ENCODE measurements at places on chromosomes 3 and 15.

GRCh38 chr3:194604837-194605236 is 28.4 kb downstream of the TMEM44 start:
- DNase-seq = no peak

DNA sequence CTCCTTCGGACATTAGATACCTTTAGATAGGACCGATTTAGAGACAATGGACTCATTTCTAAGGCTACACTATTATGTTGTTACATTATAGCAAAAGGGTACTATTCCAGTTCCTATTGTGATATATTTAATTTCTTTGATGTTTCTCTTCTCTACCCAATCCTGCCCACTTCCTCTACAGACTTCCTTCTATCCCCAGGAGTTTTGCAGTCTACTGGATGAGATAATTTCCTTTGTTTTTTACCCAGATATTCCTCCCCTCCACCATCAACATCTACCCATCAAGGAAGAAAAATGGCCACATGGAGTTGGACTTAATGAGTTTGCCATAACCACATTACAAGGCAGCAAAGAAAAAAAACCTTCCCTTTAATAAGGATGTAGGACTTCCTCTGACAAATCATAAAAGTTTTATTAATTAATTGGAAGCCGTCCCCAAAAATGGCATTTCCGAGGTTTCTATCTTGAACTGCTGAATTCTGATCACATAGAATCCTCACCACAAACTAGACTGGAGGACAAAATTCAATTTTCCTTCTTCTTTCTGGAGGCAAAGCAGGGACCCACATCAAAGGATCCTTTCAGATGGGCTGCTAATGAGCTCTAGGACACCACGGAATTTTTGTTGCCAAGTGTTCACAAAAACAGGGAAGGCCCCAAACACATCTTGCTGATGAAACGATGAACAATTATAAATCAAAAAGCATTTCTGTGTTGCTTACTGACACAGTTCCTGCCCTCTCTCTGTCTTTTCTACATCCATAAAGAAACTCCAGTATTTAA is 33.4 kb downstream of the FRMD4B start:
- no peak for DNase-seq

DNA sequence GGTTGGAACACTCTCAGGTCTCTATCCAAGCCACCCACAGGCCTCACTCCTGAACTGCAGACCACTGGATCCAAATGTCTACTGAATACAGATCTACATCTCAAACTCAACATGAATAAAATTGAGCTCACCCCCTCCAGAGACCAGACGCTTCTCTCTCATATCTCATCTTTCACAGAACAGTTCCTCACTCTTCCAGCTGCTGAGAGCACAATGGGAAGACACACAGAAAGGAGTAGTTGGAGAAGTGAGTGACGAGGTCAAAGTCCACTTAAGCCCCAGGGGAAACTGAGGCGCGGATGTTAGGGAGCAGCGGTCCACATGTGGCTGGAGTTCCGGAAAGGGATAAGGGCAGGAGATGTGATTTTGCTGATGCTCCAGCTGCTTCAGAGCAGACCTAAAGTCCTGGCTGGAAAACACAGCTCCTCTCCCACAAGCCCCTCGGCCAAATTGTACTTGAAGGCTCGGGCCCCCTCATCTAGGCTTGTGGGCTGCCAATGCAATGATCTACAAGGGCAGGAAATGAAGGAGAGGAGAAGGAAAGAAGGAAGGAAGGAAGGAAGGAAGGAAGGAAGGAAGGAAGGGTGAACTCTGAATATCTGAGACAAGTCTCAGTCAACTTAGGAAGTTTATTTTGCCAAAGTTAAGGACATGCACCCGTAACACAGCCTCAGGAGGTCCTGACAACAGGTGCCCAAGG is 211.2 kb upstream of the TLE3 start:
- DNase-seq = no peak

DNA sequence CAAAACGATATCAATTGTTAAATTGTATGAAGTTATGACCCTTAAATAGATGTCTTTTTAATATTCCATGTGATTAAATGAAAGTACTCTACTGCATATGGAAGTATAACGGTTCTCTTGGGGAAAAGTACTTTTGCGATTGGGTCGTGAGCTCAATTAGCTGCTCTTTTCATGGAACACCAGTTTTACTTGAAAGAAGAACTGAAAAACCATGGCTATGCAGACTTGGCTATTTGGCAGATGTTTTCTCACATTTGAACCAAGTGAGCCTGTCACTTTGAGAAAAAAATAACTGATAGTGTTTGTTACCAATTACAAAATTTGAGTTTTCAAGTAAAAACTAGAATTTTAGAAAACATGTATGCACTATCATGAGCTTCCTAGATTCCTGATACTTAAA is 5.9 kb upstream of the INAFM2 start:
- DNase-seq = no peak

- DNase-seq = no peak
Observed at GRCh38 chr3:16239086-16239770, 25.5 kb downstream of the DPH3 start.

DNA sequence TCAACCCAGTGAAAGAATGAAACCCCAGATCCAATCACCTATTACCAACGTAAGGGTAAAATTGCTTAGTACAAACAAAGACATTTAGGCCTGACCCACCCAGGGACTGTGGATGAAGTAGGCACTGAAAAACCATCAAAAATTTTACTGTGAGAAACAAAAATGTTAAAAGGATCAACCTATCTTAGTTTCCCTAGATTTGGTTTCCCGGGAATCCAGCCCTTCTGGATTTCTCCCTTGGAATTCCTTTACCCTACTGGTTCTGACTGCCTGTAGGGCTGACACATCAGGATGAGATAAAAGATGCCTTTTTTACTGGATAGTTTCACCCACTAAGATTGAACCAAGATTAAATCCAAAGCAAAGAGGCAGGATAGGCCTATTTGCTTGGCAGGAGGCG is 102.7 kb downstream of the SCAPER start:
- DNase-seq = no peak

GRCh38 chr3:43014956-43015355 is 35.8 kb downstream of the GASK1A start:
- DNase-seq = no peak

GRCh38 chr3:192826214-192827006 is 91.2 kb downstream of the MB21D2 start:
- DNase-seq = no peak

DNA sequence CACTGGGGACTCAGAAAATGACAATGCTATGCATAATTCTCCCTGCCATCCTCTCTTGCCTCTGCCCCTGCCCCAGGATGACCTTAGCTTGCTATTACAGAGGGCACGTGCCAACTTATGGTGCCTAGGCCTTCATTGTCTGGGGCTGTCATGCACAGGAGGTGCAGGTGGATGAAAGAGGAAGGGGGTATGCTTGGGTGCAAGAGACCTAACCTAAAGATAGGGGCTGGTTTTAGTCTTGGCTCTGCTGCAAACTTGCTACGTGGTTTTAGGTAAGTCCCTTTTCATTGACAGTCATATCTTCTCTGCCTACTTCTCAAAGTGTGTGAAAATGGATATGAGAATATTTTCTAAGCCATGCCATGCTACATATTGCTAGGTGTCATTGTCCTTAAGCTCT is 161.3 kb downstream of the EPHB1 start:
- no peak for DNase-seq

- no peak for DNase-seq
Observed at GRCh38 chr3:30226601-30227151, 379.7 kb upstream of the TGFBR2 start.

All from activated gamma-delta T cell treated with Interleukin-2 at 50 U/mL for 16 hours (primary cell).